Effector memory CD8-positive, alpha-beta T cell (primary cell): ENCODE measurements at places on chromosomes 6 and 20.
A peak's percentile ranks its signal among the peaks of the same experiment; 100 is the strongest.

GRCh38 chr20:49230561-49231133, 11.4 kb downstream of the DDX27 start:
- peaks cover 89% of the 10 kb centered on the region for H3K36me3 ChIP-seq
- no peak for DNase-seq
- H3K4me1 ChIP-seq: peaks cover 8% of the 10 kb centered on the region
- H3K27ac ChIP-seq: peak overlapping the region; percentile 79
- H3K4me3 ChIP-seq: no peak overlapping the region
- H3K27me3 ChIP-seq: no peaks in the 10 kb centered on the region

DNA sequence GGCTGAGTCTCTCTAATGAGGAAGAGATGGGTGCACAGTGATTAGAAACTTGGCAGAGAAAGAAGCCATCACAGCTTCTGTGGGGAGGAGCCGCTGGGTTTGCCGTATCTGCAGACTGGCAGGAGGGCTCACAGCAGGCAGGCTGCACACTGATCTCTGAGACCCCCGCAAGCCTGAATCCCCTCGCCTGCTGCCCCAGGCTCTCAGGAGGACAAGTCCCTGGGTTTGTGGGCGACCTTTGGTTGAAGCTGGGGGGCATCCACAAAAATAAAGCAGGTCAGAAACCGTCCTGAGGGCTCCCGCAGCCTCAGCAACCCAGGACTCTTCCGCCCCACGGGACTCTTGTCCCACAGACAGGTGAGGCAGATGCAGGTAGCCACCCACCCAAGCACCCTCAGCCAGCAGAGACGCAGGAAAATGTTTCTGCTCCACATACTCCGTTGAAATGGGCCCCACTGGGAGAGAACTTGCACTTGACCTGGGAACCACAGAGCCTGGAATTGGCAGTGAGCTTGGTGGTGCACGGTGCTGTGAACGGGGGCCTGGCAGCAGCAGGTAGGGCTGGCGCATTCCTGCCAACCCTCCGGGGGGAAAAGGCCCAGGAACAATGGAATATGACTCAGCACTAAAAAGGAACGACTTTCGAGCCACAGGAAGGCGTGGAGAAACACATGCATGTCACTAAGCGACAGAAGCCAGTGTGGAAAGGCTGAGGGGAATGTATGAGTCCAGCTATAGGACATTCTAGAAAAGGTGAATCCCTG, 89.9 kb downstream of the YTHDF1 start:
- H3K4me1 ChIP-seq: no peaks in the 10 kb centered on the region
- peaks cover 47% of the 10 kb centered on the region for H3K27me3 ChIP-seq
- no peak overlapping the region for H3K4me3 ChIP-seq
- H3K27ac ChIP-seq: no peak overlapping the region

DNA sequence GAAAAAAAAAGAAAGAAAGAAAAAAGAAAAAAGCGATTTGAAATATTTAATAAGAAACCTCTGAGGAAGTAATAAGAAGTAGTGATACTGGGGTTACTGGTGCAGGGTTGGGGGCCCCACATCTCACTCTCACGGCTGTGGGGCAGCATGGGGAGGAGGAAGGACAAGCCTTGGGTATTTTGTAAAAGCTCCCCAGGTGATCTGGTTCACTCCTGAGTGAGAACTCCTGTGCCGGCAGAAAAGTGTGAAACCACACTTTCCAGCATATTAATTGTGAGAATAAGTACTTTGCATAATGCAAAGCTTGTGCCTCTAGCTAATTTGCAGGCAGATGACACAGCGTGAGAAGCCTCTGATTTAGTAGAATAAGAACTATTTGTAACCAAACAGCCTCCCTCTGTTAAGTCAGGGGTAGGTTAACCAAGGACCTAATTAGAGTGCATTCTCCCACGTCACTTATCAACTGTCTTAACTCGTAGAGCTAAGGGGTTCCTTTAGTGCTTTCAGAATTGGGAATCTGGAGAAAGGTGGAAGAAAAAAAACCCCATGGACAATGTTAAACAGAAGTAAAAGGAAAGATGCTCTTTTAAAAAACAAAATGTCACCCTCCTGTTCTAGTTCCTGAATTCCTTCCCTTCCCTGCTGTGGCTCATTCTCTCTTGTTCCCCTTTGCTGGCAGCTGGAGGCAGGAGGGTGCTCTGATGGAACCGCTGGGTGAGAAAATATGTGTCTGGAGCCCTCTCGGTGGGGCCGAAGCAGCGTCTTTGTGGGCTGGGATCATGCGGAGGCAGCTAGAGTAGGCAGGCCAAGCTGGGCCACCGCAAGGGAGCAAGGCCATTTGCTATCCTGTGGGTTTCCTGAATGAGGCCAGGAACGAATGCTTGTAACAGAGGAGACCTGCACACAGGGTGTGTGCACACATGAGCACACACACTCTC, 108.7 kb downstream of the FYN start:
- H3K27ac ChIP-seq: peak overlapping the region; percentile 99
- peaks cover 91% of the 10 kb centered on the region for H3K4me1 ChIP-seq
- peak overlapping the region; percentile 91 for H3K4me3 ChIP-seq
- H3K27me3 ChIP-seq: no peaks in the 10 kb centered on the region
- H3K36me3 ChIP-seq: peaks cover 71% of the 10 kb centered on the region
- peak; percentile 68 for DNase-seq

- H3K4me3 ChIP-seq: no peak overlapping the region
- H3K27ac ChIP-seq: no peak overlapping the region
- no peak for DNase-seq
- H3K36me3 ChIP-seq: peaks cover 3% of the 10 kb centered on the region
Measured at GRCh38 chr20:63416631-63417030, 55.5 kb upstream of the CHRNA4 start.

DNA sequence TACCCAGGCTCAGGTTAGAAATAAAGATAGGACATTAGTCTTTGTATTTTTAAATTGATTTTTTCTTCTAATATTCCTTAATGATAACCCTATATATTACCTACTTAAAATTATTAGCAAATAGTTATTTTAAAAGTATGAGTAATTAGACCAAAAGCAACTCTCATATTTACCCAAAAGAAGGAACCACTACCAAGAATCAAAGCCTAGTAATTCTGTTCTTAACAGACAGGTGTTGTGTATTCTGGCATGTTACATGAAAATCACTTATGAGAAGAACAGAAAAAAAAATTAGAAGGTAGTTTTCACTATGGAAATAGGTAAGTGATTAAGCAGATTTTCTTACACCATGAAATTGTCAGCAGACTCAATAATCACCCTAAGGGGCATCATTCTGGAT, 105.1 kb downstream of the ATG5 start:
- H3K4me1 ChIP-seq: peaks cover 4% of the 10 kb centered on the region
- H3K27me3 ChIP-seq: no peaks in the 10 kb centered on the region
- no peaks in the 10 kb centered on the region for H3K36me3 ChIP-seq
- H3K27ac ChIP-seq: no peak overlapping the region

DNA sequence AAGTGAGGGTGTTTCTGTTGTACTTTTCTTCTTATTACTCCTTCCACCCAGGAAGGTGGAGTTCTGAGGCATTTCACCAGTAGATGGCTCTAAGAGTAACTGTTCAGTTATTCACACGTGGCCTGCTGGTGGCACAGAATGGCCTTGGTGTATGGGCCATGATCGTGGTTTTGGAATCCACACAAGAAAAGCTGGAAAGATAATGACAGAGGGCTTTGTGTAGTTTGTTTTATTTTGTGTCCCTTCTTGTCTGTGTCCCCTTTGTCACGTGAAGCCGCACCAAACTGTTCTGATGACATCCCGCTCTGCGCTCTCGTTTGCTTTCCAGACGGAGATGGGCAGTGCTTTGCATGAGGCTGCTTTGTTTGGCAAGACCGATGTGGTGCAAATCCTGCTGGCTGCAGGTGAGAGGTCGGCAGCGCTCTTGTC, 93.4 kb downstream of the ANKS1A start:
- no peaks in the 10 kb centered on the region for H3K27me3 ChIP-seq
- H3K36me3 ChIP-seq: peaks cover 14% of the 10 kb centered on the region
- H3K4me1 ChIP-seq: no peaks in the 10 kb centered on the region
- H3K27ac ChIP-seq: no peak overlapping the region
- DNase-seq: no peak

DNA sequence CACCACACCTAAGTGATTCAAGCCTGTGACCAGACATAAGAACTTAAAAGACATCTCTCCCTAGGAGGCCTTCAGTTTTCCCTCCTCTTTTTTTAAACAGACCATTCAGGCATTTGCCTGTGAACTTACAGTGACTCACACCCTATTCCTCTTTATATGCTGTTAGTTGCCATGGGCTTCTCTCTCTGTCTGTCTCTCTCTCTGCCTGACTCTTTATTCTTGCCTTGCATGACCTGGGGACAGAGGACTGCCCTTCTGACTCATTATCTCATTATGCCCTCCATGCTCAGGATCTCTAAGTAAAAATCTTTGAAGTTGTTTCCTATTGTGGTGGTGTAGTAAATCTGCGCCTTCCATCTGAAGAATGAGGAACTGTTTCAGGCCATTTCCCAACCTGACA, 442.2 kb upstream of the MAN1A1 start:
- H3K27me3 ChIP-seq: no peaks in the 10 kb centered on the region
- H3K4me1 ChIP-seq: no peaks in the 10 kb centered on the region
- no peak for DNase-seq
- no peak overlapping the region for H3K4me3 ChIP-seq

GRCh38 chr6:112241820-112242429, 12.4 kb downstream of the LAMA4 start:
- no peaks in the 10 kb centered on the region for H3K36me3 ChIP-seq
- no peak overlapping the region for H3K27ac ChIP-seq
- DNase-seq: no peak
- H3K4me1 ChIP-seq: no peaks in the 10 kb centered on the region
- H3K4me3 ChIP-seq: no peak overlapping the region

DNA sequence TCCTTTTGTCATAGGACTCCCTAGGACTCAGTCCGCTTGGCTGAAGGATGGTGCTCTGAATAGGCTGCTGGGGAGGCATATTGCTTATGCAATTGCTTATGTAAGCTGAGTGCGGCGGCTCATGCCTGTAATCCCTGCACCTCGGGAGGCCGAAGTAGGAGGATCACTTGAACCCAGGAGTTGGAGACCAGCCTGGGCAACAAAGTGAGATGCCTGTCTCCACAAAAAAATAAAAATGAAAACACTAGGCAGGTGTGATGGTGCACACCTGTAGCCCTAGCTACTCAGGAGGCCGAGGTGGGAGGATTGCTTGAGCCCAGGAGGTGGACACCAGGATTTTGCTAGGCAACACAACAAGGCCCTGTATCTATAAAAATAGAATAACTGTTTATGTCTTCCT, 81.3 kb downstream of the EYA2 start:
- peaks cover 60% of the 10 kb centered on the region for H3K27me3 ChIP-seq
- no peak for DNase-seq

DNA sequence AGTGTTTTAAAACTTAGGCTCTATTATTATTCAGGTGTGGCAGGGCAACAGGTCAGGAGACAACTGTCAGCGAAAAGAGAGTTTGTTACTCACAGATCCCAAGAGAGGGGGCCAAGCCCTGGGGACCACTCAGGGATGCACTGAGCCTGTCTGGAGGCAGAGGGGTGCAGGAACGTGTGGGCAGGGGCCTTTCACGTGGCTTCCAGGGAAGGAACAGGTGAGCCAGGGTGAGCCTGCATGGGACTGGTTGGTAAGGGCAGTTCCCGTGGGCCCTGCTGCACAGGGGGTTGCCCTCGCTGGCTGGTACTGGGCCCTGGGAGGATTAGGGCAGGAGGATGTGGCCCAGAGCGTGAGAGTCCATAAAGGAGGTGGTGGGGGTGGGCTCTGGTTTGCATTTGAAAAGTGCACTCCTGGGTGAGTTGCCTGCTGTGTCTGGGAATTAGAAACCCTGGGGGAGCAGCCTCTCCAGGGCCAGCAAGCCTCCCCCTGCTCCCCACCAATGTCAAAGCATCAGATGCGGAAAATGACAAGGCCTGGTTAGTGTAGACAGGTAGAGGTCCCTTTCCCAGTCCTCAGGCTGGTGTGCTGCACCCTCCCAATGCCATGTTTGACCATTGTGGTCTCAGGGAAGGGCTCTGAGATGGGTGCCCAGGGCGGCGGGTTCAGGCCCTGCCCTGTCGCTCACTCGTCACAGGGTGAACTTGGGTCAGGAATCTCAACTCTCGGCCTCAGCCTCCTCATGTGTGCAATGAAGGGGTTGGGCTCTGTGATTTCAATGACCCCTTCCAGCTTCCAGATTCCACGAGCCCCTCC, 127.4 kb upstream of the RPS6KA2 start:
- DNase-seq: no peak
- H3K36me3 ChIP-seq: peaks cover 3% of the 10 kb centered on the region
- peaks cover 51% of the 10 kb centered on the region for H3K27me3 ChIP-seq
- H3K4me3 ChIP-seq: no peak overlapping the region
- peaks cover 20% of the 10 kb centered on the region for H3K4me1 ChIP-seq

DNA sequence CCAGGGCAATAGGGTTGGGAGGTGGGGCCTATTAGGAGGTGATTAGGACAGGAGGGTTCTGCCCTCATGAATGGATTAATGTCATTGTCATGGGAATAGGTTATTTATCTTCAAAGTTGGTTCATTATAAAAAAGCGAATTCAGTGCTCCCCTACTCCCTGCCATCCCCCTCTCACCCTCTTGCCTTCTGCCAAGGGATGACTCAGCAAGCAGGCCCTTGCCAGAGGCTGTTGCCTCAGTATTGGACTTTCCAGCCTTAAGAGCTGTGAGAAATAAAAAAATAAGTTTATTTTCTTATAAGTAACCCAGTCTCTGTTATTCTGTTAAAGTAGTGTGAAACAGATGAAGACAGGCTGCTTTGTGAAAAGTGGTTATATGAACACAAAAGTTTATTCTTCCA, 381.1 kb upstream of the ZFP64 start:
- H3K27me3 ChIP-seq: peaks cover 26% of the 10 kb centered on the region
- DNase-seq: no peak
- no peaks in the 10 kb centered on the region for H3K36me3 ChIP-seq
- no peaks in the 10 kb centered on the region for H3K4me1 ChIP-seq
- no peak overlapping the region for H3K27ac ChIP-seq
- H3K4me3 ChIP-seq: no peak overlapping the region

GRCh38 chr6:110015206-110015605, 37.1 kb downstream of the GPR6 start:
- no peak overlapping the region for H3K4me3 ChIP-seq
- no peaks in the 10 kb centered on the region for H3K36me3 ChIP-seq
- H3K27ac ChIP-seq: no peak overlapping the region
- H3K27me3 ChIP-seq: peaks cover 43% of the 10 kb centered on the region

- H3K4me1 ChIP-seq: no peaks in the 10 kb centered on the region
- no peak overlapping the region for H3K27ac ChIP-seq
- H3K36me3 ChIP-seq: no peaks in the 10 kb centered on the region
- H3K4me3 ChIP-seq: no peak overlapping the region
Measured at GRCh38 chr6:69942485-69942884, 76.1 kb downstream of the COL19A1 start.

DNA sequence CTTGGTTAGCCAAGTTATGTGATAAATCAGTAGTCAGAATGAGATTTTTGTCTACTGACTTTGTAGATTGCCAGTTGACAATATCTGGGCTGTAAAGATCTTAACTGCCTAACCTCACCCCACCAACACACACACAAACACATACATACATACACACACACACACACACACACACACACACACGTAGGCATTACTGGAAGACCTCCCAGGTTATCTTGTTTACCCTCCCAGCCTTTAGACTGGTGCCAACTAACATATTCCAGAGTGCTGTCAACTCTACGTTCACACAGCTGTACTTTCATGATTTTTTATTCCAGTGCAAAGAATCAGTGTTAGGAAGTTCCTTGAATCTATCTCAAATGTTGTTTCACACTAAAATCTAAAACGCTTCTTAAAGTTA, 38.9 kb downstream of the BMP5 start:
- no peaks in the 10 kb centered on the region for H3K4me1 ChIP-seq
- no peak overlapping the region for H3K27ac ChIP-seq
- H3K4me3 ChIP-seq: no peak overlapping the region
- DNase-seq: no peak
- H3K36me3 ChIP-seq: no peaks in the 10 kb centered on the region
